SW 1271 (cell line): ENCODE measurements at places on chromosomes 4 and X.
A peak's percentile ranks its signal among the peaks of the same experiment; 100 is the strongest.

DNA sequence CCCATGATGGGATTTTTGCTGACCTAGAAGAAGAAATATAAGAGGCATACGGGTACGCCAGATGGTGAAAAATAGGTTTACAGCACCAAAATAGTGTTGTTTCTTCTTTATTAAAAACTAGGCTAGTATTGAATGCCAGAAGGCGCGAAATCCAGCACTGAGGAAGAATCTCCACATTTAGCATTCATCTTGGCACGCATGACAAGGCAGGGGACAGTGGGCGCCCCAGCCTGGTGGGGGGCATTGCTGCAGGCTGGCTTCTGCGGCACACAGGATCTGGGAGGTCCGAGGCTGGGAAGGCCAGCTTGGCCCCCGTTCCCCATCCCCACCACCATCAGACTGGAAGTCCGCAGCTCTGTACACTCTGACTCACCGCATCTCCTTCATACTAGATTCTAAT, 75.7 kb upstream of the DDX3X start:
- DNase-seq, result no peak

- no peak for DNase-seq
Measured at GRCh38 chrX:129108936-129109335, 414.4 kb downstream of the SMARCA1 start.

- no peak for DNase-seq
Measured at GRCh38 chr4:1948232-1948631, 60.5 kb downstream of the NELFA start.

GRCh38 chr4:164326056-164326455, 427.9 kb upstream of the SMIM31 start:
- DNase-seq, result no peak

DNA sequence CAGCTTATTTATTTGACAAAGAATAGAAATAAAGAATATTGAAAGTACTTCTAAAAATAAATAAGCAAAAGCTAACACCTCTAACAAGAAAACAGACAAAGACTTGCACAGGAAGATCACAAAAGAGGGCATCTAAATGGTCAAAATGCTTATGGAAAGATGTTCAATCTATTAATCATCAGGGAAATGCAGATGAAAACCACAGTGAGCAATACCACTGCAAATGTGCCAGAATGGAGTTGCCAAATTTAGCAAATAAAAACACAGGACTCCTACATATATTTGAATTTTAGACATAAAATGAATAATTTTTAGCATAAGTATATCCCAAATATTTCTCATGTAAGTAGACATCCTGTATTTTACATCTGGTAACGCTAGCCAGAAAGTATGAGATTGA, 56.1 kb upstream of the HPGD start:
- no peak for DNase-seq

- no peak for DNase-seq
Measured at GRCh38 chrX:69535661-69536060, 31.5 kb downstream of the NALF2 start.

DNA sequence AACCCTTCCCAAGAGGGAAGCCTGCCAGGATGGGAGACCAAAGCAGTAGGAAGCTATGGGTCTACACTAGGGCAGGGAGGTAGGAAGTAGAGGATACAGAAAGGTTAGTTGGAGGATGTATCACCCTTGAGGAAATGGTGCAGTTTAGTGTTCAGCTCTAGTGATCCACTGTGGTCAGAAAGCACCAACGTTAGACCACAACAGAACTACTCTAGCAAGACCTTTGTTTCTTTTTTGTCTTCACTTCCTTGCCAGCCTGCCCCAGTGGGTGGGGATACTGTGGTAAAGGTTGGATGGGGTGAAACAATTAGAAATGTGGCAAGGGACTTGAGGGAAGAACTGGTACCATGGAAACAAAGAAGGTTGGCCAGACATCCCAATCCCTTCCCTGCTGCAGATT, 83.3 kb downstream of the DDIT4L start:
- no peak for DNase-seq

- no peak for DNase-seq
Measured at GRCh38 chrX:10577853-10578252, 42.5 kb downstream of the MID1 start.

DNA sequence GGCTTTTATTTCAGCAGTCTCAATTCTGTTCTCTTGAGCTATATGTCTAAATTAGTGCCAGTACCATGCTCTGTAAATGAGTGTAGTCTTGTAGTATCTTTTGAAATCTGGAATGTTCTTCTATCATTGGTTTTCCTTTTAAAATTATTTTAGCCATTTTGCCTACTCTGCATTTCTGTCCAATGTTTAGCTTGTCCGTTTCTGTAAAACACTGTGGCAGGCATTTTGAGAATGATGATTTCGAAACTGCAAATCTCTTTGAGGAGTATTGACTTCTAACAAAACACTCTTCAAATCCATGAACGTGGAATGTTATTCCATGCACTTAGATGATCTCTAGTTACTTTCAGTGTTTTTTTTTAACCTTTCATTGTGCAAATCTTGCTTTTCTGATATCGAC, 28.3 kb upstream of the PPP4R3C start:
- no peak for DNase-seq

DNA sequence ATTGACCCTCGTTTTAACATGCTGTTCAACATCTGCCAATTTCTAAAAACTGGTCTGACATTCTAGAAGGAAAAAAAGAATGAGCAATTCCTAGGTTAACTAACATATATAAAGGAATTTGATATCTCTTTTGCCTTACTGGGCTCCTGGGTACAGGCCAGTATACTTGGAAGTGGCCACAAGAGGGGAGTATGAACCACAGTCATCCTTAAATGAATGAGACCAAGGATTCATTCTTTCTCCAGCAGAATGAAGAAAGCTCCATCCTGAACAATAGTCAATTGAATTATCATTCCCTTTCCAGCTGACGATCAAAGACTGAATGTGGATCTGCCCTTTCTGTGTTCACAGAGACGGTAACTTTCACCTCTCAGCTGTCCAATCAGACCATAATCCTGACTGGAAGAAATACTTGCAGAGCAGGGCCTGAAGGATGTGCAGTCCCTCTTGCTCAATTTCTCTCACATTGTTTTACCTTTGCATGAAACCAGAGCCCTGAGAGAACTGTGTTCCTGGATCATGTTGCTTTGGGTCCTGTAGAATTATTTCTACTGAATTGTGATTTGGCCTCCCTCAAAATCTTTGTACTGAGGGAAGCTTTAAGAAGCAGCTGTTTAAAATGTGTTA, 14.8 kb upstream of the SPARCL1 start:
- peak; percentile 9 for DNase-seq

- DNase-seq, result no peak
Measured at GRCh38 chr4:8617486-8618040, 25.0 kb downstream of the CPZ start.

GRCh38 chr4:129362691-129363274, 266.8 kb downstream of the C4orf33 start:
- DNase-seq, result peak; percentile 49

GRCh38 chr4:156832886-156833285, 138.7 kb downstream of the PDGFC start:
- no peak for DNase-seq

- DNase-seq, result no peak
Measured at GRCh38 chrX:50704360-50704759, 109.6 kb downstream of the SHROOM4 start.

GRCh38 chrX:44621078-44621477, 78.4 kb upstream of the FUNDC1 start:
- DNase-seq, result no peak

GRCh38 chr4:98110214-98110613, 33.1 kb downstream of the STPG2 start:
- DNase-seq, result no peak

GRCh38 chr4:157423526-157424020, 203.0 kb downstream of the GRIA2 start:
- no peak for DNase-seq

DNA sequence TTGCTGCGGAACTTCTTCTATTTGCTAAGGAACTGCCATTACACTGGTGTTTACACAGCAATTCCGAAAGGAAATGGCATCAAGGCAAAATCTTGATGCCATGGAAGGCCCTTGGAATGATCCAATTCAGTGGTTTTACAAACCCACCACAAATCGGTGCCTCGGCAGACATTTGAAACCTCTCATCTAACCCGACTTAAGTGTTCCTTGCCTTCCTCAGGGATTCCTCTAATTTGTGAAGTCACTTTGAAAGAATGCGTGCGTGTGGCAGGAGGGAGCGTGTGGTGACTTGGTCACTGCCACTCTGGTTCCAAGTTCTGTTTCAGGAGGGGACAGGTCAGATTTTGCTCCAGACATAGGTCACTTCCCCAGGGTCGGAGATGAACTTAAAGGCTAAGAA, 4.8 kb downstream of the NOP14 start:
- no peak for DNase-seq

- no peak for DNase-seq
Measured at GRCh38 chr4:52685316-52685715, 26.2 kb upstream of the USP46 start.

DNA sequence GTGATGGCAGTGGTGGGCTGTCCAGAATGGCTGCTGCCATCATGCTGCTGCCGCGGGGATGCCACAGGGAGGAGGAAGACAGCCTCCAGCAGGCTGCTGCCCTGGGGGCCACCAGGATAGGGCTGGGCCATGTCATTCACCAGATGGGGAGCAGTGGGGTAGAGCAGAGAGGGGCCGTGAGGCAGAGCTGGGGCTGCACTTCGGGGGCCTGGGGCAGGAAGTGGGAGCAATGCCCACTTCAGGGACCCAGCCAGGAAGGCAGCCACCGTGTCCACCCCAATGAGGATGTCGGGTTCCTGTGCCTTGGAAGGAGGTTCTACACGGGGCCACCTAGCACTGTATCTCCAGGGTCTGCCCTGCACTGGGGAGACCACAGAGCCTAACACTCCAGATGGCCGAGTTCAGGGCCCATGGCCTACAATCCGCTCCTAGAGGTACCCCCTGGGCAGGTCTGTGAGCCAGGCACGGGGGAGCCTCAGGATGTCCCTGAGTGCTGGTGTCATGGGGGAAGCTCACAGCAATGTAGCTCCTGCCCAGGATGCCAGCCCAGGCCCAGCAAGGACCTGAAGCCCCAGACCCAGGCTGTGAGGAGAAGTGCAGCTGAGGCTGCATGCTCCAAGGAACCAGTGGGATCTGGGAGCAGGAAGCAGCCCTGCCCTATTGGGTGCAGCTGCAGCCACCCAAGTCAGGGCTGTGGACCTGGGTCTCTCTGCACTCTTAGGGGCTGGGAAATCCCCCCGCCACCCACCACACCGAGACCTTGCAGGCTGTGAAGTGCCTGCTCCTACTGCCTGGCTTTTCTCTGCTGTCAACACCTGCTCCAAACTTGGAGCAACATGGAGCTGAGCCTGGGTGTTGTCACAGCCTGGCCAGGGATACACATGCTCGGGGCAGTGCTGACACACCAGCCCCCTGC, 140.3 kb downstream of the PDHA2 start:
- DNase-seq, result no peak

GRCh38 chr4:122777846-122778673, 45.6 kb downstream of the BBS12 start:
- no peak for DNase-seq

- DNase-seq, result no peak
Measured at GRCh38 chr4:6987588-6987961, 55.6 kb upstream of the TADA2B start.

DNA sequence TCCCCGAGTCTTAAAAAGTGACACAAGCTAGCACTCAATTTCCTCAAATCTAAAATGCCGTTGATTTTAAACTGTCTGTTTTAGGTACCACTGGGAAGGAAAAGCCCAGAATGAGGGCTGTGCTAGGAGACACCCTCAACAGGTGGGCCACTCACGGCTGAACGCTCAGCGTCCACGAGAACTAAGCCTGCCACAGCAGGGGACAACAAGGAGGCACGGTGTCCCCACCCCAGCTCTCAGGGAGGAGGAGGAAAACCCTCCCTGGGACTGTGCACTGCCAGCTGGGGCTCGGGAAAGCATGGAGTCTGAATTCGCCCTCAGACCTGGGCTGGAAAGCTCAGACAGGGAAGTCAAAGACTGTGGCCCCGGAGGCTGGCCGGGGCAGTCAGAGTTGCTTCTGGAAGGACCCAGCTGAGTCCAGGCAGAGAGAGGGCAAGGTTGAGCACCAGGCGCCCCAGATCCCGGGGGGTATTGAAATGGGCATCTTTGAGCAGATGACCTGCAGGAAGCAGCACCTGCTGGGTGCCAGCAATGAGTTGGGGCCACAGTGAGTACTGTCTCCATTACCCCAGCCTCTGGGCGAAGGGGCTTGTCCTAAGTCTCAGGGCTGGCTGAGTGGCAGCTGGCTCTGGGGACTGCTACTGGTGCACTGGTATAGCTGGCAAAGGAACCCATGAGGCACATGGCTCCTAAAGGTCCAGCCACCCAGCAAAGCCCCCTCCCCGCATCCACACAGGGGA, 769 bp upstream of the CPZ start:
- DNase-seq, result no peak

DNA sequence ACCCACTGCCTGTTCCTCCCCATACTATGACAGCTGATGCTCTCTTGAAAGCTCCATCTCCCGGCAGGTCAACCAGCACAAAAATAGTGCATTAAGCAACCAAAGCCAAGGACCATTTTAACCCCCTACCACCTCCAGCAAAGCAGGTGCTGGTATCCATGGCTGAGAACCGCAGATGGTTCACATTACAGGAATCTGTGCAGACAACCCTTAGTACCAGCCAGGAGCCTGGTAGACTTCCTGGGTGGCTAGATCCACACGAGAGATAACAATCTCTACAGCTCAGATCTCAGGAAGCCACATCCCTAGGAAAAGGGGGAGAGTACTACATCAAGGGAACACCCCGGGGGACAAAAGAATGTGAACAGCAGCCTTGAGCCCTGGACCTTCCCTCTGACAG, 248.0 kb downstream of the FGF13 start:
- no peak for DNase-seq

DNA sequence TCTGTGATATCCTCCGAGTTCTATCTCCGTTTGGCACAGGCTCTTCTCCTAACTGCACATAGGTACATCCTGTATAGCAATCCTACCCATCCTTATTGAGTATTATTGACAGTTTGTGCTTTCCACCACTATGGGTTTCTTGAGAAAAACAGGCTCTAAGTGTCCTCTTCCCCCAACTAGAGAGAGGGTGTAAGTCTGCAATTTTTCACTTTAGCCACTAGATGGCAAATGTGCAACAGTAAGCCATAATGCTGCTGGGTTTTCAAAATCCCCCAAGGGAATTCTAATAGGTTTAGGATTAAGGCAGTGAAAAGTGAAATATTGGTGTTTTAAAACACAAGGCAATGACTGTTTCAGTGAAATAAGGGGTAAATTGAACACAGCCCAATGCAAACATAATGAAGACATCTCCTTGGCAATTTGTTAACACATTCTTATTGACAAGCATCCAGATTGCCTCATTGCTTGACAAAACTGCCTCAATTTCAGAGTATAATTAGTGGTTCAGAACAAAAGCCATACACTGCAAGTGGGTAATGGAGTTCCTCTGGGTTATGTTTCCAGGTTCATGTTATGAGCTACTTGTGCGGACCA, 239.0 kb upstream of the HTR2C start:
- peak; percentile 5 for DNase-seq

DNA sequence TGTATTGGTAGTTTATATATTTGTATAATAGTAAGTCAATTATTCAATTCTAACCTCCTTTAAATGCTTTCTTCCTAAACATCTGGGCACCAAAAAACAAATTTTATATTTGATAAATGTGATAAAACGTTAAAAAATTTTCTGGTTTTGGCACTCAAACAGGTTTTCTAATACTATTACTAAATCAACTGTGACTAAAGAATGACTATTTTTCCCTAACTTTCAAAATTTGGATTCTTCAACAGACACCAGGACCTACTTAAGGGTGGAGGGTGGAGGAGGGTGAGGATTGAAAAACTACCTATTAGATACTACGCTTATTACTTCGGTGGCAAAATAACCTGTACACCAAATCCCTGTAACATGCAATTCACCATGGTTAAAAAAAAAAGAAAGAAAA, 555.5 kb downstream of the IL15 start:
- no peak for DNase-seq
